ENCODE measurements at places on chromosomes 5 and 9.
A peak's percentile ranks its signal among the peaks of the same experiment; 100 is the strongest.

GRCh38 chr5:178461004-178461730 is 129.0 kb downstream of the COL23A1 start:
- DNase-seq = no peak

GRCh38 chr5:105751908-105752307 is 1918.8 kb downstream of the EFNA5 start:
- DNase-seq = no peak

GRCh38 chr5:129506086-129506485 is 46.0 kb downstream of the ADAMTS19 start:
- no peak for DNase-seq

- no peak for DNase-seq
Measured at GRCh38 chr9:19665146-19665863, 123.5 kb downstream of the SLC24A2 start.

DNA sequence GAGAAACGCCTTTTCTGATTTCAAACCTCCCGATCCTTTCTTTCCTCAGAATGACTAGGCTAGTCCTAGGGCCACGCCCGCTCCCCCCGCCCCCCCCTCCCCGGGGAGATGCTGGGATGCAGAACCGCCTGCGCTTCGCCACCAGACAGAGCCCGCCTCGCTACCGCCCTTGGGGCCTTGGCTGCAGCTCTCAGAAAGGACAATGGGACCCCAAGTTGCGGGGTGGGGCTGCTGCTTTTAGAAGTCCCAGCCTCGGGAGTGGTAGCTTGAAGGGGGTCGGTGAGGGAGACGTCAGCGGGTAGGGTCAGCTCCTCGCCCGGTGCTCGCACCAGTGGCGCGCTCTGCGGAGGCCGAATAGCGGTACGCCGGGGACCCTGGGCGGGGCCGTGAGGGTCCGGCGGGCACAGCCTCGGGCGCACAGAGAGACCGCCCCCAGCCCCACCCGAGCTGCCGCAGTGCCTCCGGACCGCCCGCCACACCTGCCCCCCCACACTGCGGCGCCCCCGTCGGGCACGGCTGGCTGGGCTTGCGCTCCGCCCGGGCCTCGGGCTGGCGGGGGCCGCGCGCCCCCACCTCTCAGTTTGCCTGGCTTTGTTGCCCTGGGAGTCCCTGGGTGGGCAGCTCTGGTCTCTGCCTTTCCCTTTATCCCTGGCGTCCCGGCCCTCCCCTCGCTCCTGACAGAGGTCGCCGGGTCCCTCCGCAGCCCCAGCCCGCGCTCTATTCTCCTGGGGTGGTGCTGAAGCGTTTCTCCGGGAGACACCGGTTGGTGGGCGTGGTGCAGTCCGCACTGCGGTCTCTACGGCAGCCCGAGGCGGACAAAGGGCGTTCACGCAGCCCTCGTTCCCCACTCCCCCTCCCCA is 1.2 kb downstream of the MAP1B start:
- no peak for DNase-seq

- DNase-seq = no peak
Measured at GRCh38 chr9:111349766-111350165, 19.7 kb upstream of the OR2K2 start.

GRCh38 chr9:16811987-16812685 is 58.3 kb downstream of the BNC2 start:
- DNase-seq = no peak

DNA sequence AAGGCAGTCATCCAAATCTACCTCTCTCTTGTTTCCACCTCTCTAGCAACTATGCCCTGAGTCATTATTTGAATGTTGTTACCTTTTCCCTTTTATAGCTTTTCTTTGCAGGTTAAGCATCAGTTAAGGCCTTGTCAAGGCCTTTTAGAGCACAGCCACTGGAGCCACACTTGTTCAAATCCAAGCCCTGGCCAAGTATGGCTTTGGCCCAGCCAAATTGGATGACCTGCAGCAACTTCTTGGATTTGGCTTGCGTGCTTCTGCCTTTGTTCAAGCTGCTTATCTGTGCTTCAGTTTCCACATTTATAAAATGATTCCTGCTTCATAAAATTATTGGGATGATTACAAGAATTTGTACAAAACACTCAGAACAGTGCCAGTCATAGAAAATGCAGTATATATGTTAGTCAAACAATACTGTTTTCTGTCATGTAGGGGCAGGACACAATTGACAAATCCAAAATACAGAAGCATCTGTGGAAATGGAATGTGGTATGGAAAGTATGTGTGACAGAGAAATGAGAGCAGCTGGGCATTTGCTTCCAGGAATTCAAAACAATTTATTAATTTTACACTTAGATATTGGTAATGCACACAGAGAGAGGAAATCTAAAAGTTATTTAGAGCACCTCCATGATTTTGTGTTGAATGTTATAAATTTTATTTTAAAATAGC is 17.9 kb upstream of the RLN1 start:
- DNase-seq = no peak

DNA sequence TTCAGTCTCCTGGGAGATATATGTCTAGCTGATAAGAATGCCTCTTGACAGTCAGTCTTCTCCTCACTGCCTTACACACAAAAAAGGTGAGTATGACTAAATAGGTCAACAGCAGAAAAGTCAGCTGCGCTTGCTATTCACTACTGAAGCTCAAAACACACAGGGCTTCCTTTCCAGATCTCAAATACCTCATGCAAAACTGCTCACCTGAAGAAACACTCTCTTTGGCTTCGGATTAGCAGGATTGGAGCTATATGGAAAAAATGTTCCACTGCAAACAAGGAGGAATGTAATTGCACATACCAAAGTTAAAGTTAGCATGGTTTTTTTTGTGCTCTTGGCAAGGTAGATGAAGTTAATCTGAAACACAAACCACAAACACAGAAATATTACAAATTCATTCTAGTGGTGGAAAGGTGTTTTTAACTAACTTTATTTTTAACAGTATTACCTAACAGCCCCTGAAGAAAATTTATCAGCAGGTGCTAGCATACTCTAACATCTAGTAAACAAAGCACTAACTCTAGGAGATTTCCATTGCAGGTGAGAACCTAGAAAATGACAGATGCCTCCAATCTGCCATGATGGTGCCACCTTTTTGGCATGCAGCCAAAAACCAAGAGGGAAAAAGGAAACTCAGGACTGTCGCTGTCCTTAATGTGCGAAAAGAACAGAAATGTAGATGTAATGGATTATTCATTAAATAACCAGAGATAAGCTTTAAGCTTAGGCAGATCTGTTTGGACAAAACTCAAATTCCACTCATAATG is 31.8 kb downstream of the ERMP1 start:
- DNase-seq = no peak

DNA sequence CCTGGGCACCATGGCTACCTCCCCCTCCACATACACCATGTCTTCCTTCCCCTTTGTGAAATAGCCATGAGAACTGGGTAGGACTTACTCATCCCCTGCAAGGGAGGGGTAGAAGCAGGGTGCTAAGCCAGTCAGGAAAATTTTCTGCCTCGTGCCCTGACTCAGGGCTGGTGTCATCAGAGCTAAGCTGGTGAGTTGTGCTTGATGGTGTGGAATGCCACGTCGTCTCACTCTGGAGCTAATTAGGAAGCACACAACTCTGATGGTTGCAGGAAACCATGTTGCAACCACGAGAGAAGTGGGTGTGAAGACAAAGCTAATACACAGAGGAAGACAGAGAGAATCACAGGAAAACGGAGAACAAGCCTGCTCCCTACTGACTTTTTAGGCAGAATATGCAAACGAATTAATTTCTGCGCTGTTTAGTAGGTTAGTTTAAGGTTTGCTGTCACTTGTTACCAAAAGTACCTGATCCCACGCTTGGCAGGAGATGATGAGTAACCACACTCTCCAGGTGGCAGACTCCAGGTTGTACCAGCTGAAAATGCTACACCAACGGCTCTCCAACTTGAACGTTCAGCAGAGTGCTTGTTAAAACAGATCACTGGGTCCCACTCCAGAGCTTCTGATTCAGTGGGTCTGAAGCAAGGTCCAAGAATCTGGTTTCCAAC is 54.5 kb downstream of the STK10 start:
- DNase-seq = peak; percentile 61

DNA sequence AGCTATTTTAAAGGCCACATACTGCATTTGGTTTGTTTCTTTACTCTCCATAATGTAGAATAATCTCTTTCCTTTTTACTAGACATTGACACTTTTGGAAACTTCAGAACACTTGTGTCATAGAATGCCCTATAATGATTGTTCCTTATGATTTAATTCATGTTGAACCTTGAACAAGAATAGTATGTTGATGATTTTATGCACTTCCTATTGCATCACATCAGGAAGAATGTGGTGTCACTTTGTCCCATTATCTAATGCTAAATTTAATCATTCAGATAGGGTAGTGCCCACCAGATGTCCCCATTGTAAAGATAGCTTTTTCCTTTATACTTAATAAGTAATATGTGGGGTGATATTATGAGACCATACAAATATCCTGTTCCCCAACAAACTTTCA is 19.4 kb upstream of the DEPDC1B start:
- DNase-seq = no peak

- DNase-seq = no peak
Measured at GRCh38 chr5:60141119-60141518, 247.6 kb upstream of the PDE4D start.

GRCh38 chr5:1824903-1825841 is 24.0 kb downstream of the NDUFS6 start:
- DNase-seq = no peak

- no peak for DNase-seq
Measured at GRCh38 chr5:122093415-122094180, 15.5 kb upstream of the LOX start.

- no peak for DNase-seq
Measured at GRCh38 chr9:108704156-108704852, 151.5 kb downstream of the ACTL7B start.

GRCh38 chr5:83633285-83633684 is 87.4 kb downstream of the HAPLN1 start:
- no peak for DNase-seq

GRCh38 chr9:126234681-126235335 is 91.8 kb upstream of the MVB12B start:
- DNase-seq = no peak

DNA sequence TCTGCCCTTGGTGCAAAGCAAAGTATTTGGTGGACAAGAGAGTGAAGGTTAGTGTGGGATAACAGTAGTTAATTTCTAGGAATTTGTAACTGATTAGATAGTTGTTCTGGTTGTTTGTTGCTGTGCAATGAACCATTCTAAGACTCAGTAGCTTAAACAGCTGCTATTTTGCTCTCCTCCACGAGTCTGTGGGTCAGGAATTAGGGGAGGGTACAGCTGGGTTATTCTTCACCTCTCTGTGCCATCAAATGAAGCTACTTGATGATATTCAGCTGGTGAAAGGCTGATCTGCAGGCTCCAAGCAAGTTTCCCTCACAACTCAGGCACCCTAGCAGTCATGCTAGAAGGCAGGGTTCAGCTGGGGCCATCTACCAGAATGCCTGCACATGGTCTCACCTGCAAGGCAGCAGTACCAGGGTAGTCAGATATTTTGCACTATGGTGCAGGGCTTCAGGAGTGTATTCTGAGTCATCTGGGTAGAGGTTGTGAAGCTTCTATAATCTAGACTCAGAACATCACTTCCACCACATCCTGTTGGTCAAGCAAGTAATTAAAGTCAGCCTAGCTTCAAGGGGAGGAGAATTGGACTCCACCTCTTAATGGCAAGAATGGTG is 159.5 kb upstream of the SLC28A3 start:
- DNase-seq = no peak

GRCh38 chr5:56837381-56837780 is 22.0 kb downstream of the MAP3K1 start:
- no peak for DNase-seq

DNA sequence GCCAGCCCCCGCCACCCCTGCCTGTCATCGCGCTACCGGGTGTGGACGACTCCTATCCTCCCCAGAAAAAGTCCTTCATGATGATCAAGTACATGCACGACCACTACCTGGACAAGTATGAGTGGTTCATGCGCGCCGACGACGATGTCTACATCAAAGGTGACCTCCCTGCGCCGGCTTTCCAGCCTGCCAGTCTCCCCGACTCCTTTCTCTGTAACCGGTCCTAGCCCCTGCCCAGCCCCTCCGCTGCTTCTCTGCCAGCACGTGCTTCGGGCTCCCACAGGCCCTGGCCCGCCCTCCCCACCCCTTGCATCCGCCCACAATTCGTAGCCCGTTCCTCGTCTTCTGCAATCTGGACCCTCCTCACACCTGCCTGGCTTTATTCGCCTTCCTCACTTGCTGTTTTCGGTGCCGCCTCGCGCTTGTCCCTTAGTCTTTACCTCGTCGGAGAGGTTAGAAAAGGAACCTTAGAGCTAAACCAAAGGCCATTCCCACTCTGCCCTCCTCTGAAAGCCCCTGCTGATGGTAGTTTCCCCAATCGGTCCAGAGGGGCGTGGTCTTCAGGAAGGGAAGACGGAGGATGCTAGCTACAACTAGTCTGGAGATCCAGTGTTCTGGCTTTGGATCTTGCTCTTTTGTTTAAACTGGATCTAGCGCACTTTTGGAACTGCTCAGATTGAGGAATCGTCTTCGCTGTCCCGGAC is 1.4 kb downstream of the CHSY3 start:
- DNase-seq = no peak

DNA sequence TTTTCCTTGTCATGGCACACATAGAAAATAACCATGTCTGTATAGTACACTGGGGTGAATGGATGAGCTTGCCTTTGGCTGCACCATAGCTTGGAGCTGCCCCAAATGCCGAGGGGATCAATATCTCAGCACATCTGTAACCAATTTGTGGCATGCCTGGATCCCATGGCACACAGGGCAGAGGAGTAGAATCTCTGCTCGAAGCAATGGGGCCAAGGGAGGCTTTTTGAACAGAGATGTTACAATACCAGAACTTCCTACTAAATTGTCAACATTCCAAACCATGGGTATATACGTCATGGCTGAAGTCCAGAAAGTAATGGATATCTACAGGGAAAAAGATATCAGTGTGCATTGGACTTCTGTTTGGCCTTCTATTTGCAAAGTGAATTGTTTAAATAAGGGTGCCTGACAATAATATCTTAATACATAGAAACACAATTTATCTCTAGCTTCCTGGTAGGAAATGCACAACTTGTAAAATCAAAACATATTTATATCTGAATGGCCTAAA is 39.0 kb downstream of the ESM1 start:
- no peak for DNase-seq

GRCh38 chr5:59728356-59728755 is 165.2 kb downstream of the PDE4D start:
- DNase-seq = no peak

DNA sequence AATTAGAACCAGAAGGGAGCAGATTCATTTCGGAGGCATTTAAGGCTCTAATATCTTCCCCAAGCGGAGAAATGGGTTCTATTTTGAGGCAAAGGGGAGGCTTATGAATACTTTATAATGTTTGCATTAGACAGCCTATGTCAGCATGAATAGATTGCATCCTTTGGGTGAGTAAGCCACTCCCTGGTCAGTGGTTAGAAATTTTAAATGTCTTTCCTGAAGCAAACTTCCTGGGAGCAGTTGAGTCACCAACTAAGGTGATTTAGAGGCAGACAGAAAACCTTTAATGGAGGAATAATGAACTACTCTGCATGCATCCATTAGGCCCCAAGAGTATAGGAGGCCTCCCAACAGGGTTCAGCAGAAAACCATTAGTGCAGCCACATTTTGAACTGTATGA is 204.9 kb downstream of the ELAVL2 start:
- no peak for DNase-seq
